ENCODE measurements at places on chromosomes 2 and 18. TPM values are rescaled to one million over a fixed set of nuclear protein-coding genes. Genes with fewer than 3 reads are reported as not detected.

- H3K27me3 ChIP-seq: peaks cover 6% of the 10 kb centered on the region
- no peak overlapping the region for H3K4me3 ChIP-seq
- H3K36me3 ChIP-seq: no peaks in the 10 kb centered on the region
- H3K27ac ChIP-seq: no peak overlapping the region
These were observed 104.6 kb upstream of the CTDP1 start for GRCh38 chr18:79574938-79575525.

DNA sequence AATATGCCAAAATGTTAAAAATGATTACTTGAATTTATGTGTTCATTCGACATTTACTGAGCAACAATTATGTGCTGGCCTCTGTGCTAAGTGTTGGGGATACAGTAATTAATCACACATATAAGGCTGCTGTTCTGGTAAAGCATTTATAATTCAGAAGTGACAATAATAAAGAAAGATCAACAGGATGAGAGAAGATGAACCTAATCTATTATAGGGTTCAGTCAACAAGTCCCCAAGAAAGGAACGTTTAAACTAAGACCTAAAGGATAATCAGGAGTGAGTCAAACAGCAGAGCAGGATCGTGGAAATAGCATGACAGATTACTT, 60.1 kb upstream of the COX7A2L start:
- H3K36me3 ChIP-seq: no peaks in the 10 kb centered on the region
- peak overlapping the region; percentile 91 for H3K27ac ChIP-seq
- DNase-seq: no peak
- peak overlapping the region; percentile 39 for H3K4me3 ChIP-seq

The MEMO1 gene
- 59.7 TPM for total RNA-seq

The ERMN gene
- 0.14 TPM for total RNA-seq

DNA sequence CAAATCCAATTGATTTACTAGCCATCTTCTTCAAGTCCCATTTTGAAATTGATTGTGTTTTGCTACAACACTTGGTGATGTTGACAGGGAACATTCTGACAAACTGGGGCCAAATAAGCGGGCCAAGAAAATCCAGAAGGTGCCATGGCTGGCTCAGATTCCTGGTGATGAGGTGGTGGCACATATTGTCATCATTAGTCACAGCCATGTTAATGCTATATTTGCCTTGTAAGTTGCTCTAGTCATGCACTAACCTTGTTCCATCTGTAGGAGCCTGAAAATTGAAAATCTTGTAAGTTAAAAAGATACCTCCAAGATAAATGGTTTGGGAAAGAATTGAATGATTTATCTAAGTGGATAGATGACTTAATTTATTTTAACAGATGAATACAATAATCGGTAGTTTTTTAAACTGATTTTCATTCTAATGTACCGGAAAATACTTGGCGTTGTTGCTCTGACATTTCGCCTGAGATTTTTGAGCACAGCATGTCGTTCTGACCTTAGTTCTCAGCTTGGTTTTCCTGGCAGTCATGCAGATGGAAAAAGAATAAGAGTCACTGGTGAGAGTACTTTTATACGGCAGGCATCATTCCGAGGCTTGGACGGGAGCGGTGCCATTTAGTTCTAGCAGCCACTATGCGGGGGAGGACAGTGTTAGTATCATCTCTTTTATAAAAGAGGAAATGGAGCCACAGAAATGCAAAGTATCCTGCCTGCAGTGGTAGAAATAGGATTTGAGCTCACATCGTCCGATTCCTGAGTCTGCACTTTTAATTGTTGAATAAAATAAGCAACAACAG, 133.9 kb downstream of the ZNF532 start:
- peak; percentile 84 for DNase-seq
- peaks cover 50% of the 10 kb centered on the region for H3K4me1 ChIP-seq
- no peaks in the 10 kb centered on the region for H3K27me3 ChIP-seq
- H3K36me3 ChIP-seq: no peaks in the 10 kb centered on the region
- peak overlapping the region; percentile 94 for H3K27ac ChIP-seq
- H3K4me3 ChIP-seq: peak overlapping the region; percentile 31

GRCh38 chr2:176959614-176960013, 253.0 kb upstream of the HNRNPA3 start:
- no peaks in the 10 kb centered on the region for H3K4me1 ChIP-seq
- H3K27me3 ChIP-seq: no peaks in the 10 kb centered on the region
- no peaks in the 10 kb centered on the region for H3K36me3 ChIP-seq

GRCh38 chr2:12750166-12750905, 33.6 kb downstream of the TRIB2 start:
- no peaks in the 10 kb centered on the region for H3K27me3 ChIP-seq
- no peak for DNase-seq
- H3K36me3 ChIP-seq: no peaks in the 10 kb centered on the region
- no peak overlapping the region for H3K27ac ChIP-seq
- H3K4me1 ChIP-seq: no peaks in the 10 kb centered on the region

DNA sequence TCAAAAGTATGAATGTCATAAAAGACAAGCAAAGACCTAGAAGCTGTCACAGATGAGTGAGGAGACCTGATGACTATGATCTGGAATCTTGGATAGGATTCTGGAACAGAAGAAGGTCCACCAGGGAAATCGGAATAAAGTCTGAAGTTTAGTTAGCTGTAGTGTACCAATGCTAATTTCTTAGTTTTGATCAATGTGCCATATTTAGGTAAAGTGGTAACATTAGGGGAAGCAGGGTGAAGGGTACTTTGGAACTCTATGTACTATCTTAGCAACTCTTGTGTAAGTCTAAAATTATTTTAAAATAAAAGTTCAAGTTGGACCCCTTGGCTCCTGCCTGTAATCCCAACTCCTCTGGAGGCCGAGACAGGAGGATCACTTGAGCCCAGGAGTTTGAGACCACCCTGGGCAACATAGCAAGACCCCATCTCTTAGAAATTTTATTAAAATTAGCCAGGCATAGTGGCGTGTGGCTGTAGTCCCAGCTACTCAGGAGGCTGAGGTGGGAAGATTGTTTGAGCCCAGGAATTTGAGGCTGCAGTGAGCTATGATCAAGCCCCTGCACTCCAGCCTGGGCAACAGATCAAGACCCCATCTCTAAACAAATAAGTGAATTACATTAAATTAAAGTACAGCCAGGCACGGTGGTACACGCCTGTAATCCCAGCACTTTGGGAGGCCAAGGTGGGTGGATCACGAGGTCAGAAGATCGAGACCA, 35.9 kb upstream of the EFHD1 start:
- peaks cover 8% of the 10 kb centered on the region for H3K4me1 ChIP-seq
- peaks cover 3% of the 10 kb centered on the region for H3K27me3 ChIP-seq
- no peaks in the 10 kb centered on the region for H3K36me3 ChIP-seq
- no peak overlapping the region for H3K4me3 ChIP-seq
- DNase-seq: no peak
- H3K27ac ChIP-seq: no peak overlapping the region

All from astrocyte (in vitro differentiated cells and primary cell).